ENCODE measurements at places on chromosomes 13 and 19.
A peak's percentile ranks its signal among the peaks of the same experiment; 100 is the strongest.

GRCh38 chr13:34941835-34942731 lies at the start of gene NBEA:
Gene NBEA (plus strand): TSS chr13:34942270. CDS start chr13:34942821, 551 bp downstream.
- peak; percentile 59 for DNase-seq

DNA sequence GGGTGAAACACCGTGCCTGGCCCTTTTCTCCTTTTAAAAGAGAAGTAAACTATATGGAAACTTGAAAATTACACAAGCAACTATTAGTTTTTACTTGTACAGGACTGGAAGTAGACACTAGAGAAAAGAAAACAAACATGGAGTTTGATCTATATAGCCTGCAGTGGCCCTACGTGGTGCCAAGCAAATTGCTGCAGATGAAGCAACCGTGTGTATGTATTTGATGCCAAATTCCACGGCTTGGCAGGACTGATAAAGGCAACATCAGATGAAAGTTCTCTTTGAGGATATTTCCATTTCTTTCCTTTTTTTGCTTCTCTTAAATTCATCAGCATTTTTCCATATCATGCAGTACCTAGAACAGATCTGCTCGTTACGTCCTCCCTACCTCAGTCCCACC lies 49.8 kb downstream of the ATP8A2 start:
- no peak for DNase-seq

DNA sequence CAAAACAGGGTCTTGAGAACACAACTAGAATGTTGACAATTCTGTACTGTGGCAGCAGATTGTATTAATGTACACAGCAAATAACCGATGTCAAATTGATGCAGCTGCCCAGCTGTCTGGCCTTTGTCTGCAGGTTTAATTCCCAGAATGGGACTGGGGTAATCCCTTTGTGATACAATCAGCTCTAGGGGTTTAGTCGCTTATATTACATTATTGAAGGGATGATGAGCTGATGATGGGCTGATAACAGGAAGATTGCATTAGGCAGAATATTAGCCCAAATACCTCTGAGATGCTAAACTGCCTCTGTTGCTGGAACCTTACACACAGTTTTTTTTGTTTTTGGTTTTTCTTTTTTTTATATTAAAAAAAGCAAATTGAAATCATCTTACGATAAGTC lies 265.0 kb downstream of the RBM26 start:
- no peak for DNase-seq

DNA sequence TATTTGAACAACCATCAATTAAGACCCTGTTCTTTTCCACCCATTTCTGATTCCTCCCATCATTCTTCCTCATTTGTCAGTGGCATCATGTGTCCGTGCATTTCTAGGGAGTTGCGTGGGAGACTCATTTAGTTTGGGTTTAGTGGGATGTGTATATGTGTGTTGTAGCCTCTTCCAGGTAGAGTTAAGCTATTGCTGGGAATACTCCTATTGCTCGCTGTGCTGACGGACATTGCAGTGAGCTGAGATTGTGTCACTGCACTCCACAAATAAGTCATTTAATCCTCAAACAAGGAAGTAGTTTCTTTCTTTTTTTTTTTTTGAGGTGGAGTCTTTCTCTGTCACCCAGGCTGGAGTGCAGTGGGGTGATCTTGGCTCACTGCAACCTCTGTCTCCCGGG lies 42.2 kb upstream of the RCBTB2 start:
- no peak for DNase-seq

DNA sequence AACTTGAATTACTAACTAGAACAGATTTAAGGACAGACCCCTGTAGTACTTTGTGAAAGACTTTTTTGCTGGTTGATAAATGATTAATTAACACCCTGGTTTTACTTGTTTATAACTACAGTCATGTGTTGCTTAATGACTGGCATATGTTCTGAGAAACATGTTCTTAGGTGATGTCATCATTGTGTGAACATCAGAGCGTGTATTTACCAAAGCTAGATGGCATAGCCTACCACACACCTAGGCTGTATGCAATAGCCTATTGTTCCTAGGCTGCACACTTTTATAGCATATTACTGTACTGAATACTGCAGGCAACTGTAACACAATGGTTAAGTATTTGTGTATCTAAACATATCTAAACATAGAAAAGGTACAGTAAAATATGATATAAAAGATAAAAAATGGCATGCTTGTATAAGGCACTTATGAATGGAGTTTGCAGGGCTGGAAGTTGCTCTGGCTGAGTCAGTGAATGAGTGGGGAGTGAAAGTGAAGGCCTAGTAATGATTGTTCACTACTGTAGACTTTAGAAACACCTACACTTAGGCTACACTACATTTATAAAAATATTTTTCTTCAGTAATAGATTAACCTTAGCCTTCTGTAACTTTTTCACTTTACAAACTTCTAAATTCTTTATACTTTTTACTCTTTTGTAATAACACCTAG lies 260.3 kb downstream of the KCNRG start:
- no peak for DNase-seq

GRCh38 chr13:84571264-84571663 lies 689.0 kb upstream of the SLITRK1 start:
- DNase-seq, result no peak

DNA sequence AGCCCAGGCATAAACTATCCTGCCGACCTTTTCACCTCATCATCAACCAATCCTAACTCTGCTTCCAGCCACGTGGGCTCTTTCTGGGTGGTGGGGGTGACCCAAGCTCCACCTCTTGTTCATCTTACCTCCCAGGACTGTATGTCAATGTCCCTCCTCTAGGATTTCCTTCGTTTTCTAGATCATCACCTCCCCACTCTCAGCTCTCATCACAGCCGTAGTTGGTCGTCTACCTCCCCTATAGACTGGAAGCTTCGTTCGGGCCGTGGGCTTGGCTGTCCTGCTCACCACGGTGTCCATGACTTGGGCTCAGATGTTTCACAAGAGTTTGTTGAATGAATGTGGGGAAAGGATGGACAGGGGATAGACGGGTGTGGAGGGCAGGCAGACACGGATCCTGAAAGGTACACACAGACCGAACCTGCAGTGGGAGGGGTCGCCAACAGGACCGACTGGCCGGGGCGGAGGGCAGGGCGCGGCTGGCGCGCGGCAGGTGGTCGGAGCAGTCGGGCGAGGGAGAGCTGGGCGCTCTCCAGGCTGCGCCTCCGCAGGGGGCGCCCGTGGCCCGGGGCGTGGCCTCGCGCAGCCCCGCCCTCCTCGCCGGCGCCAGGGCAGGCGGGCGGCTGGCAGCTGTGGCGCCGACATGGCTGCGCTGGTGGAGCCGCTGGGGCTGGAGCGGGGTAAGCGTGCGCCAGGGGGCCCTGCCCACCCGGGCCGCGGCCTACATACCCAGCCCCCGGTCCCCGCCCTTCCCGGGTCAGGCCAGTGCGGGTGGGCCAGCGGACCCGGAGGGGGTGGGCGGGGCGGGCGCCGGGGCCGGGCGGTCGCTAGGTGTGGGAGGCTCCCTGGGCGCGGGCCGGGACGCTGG lies at the start of gene LIN7B:
TSS of gene LIN7B (plus strand) at position 609 of the 868 bp plus-strand sequence. CDS start at position 644, 35 bp downstream.
- peak; percentile 85 for DNase-seq

GRCh38 chr19:4121815-4122214 lies 2.1 kb downstream of the MAP2K2 start:
- DNase-seq, result no peak

- DNase-seq, result no peak
These were observed 546.7 kb downstream of the RFC3 start for GRCh38 chr13:34364633-34365032.

DNA sequence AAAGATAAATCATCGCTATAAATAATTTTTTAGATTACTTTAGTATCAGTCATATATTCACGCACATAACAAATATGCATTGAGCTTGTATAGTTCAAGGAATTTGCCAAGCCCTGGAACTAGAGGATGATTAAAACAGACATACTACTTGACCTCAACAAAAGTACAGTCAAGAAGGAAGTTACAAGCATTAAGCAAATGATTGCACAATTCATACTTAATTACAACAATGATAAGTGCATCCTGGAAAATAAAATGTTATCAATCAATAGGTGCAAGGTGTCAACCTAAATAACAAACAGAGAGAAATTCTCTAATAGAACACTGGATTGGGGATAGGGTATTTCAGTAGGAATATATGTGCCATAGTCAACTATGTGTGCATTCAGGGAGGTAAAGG lies 491.2 kb downstream of the GPC5 start:
- DNase-seq, result no peak

DNA sequence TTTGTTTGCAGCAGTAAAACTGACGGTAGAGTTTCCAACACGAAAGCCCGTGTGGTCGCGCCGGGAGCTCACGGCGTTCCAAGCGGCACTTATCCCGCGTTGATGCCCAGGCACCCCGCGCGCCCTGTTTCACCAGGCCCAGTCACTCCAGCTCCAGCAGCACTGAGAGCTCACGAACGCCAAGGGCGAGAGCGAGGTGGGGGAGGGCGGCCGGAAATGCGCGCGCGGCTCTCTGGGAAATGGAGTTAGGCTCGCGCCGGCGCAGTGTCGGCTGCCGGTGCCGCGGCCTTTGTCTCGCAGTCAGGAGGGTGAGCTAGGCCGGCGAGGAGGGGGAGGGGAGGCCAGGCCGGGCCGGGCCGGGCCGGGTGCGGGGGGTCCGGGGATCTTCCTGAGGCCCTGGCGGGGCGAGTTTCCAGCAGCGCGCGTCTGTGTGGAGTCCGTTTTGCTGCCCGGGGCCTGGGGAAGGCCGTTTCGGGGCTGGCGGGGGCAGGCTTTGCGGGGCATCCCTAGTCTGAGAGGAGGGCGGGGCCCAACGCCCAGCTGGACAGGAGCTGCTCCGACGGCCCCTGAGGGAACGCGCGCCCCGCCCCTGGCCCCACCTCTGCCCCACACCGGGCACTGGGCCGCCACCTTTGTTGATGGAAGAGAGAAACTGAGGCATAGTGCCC lies at the start of gene ZNF135:
TSS of gene ZNF135 (plus strand) at position 280 of the 668 bp plus-strand sequence. CDS start 721 bp downstream, outside the sequence.
- peak; percentile 99 for DNase-seq

GRCh38 chr19:39247701-39248664 lies 673 bp downstream of the IFNL4 start:
- DNase-seq, result no peak

GRCh38 chr19:4589579-4590410 lies 30.3 kb upstream of the SEMA6B start:
- DNase-seq, result no peak
